NCI-H748 treated with DMSO at 0.1 percent for 48 hours (cell line): ENCODE measurements at places on chromosomes 7 and 10.
A peak's percentile ranks its signal among the peaks of the same experiment; 100 is the strongest.

DNA sequence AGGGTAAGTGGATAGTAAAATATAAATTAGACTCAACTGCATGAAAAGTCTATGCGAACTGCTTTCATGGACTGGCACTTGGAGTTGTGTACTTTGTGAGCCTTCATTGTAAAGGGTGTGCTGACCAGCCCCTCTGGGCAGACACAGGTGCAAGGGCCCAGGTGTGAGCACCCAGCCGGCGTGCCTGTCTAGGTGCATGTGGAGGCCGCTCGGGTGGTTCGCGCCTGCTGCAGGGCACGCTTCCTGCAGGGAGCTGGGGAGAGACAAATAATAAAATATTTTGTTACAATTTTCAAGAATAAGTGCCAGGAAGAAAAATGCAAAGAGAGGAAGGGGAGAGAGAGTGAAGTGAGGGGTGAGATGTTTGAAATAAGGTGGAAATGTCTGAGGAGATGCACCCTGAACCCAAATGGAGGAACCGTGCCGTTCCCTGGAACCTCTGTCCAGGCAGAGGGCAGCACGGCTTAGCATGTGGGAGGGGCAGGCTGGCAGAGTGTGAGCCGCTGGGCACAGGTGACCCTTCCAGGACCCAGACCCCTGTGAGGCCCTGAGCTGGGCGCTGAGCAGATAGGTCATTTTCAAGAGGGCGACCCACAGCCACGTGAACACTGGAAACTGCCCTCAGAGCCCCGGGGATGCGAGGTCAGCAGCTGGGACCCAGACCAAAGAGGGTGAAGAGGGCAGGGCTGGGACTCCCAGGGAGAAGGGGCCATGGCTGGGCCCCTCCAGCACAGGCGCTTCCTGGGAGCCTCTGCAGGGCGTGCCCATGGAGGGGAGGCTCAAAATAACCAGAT is 28.7 kb downstream of the RNF32 start:
- DNase-seq: no peak

DNA sequence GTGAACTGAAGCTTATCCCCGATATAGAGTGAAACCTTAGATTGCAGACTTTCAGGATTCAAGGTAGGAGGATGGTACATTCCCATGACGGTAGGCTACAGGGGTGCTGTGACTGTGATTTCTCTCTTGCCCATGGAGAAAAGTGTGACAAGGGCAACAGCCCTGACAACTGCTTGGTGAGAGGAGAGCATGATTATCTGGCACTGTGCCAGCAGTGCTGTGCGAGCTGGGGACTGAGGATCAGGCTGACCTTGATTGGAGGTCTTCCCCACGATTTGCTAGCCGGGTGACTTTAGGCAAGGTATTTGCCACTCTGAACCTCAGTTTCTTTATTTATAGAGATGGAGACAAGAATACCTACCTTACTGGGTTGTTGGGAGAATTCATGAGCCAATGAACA is 229.5 kb downstream of the PTEN start:
- DNase-seq: no peak

- no peak for DNase-seq
These were observed 76.1 kb upstream of the ZEB1 start for GRCh38 chr10:31242902-31243301.

GRCh38 chr7:122219253-122219865 is 75.3 kb upstream of the AASS start:
- DNase-seq: no peak

DNA sequence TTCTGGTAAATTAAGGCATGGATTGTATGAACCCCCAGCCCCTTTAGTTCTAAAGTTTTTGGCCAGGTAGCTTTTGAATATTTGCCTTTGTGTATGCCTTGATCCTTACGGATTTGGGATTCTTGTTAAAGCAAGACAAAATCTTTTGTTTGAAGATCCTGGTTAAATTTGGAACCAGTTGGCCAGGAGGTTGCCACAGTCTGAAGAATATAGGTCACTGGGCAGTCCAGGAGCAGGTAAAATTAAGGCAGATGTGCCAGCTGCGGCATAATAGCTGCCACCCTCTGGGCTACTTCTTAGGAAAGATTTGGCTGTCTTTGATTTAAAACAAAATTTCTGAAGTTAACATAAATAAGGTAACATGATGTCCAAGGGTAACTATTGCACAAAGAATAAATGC is 192.3 kb downstream of the SUGCT start:
- DNase-seq: no peak

DNA sequence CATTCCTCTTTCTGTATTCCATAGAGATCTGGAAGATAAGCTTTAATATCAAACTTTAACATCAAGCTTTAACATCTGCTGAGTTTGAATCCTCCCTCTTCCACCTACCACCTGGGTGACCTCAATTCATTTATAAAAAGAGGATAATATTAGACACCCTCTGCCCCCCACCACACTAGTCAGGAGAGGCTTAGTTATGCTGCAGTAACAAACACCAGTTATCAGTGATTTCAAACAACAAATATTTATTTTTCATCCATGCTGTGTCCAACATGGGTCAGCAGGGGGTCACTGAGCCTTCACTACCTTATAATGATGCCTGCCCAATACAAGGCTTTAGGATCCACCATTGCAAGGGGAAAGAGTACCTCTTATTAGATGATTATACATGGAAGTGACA is 322.0 kb downstream of the RNLS start:
- DNase-seq: no peak

GRCh38 chr7:34048445-34048844 is 143.1 kb downstream of the BMPER start:
- no peak for DNase-seq

DNA sequence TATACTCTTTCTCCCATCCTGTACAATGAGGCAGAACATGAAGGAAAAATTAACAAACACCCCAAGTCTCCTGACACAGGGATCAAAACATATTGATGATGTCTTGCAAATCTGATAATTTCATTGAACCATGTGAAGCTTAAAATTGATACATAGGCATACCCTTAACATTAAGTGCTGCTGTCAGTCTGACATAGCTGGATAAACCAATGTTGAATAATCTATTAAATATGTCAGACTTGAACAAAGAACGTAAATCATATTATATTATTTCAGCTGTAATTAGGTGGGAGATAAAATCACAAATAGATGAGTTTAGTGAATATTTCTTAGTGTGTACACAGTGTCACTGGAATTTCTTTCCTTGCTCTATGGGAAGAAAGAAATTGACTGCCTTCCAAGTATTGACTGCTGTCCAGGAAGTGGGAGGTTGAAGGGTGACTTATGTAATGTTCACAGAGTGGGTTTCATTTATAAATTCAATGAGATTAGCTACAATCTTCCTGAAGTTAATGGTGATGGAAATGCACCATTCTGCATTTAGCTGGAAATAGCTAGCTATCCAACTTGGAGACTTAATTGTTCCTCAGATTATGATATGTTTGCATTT is 170.8 kb downstream of the AUTS2 start:
- DNase-seq: no peak

- no peak for DNase-seq
These were observed 354.6 kb downstream of the LRRTM3 start for GRCh38 chr10:67280405-67280804.

GRCh38 chr7:66247380-66248078 is 42.4 kb downstream of the TPST1 start:
- no peak for DNase-seq

DNA sequence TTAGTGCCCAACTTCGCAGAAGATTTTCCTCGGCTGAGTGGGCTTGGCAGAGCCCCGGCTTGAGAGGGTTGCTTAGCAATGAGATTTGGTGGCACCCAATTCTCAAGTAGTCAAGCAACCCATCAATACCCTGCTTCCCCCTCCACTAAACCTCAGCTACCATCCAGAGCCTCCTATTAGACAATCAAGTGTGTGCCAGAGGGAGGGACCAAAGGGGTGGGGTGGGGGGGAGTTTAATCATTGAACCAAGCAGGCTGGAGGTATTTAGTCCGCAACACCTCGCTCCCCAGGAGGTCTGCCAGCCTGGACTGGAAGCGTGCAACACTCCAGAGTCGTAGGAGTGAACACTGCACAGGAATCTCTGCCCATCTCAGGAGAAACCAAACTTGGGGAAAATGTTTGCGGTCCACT is at the start of gene HKDC1:
Gene HKDC1 (plus strand): TSS at position 292 of the 411 bp plus-strand sequence. CDS start 104 bp downstream, at position 396.
- no peak for DNase-seq

DNA sequence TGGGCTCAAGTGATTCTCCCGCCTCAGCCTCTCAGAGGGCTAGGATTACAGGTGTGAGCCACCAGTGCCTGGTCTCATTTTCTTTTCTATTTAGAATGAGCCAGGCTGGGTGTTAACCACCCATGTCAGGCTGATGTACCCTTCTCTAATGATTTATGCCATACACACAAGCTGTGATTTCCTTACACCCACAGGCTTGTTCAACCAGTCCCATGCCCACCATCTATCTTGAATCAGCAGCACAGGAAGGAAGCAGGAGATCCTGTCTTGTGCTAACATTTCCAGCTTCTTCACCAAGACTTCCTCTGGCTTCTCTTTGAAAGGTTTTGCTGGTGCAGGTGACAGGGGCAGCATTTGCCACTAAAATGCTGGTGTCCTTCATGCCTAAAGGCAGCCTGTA is 176.4 kb downstream of the GATA3 start:
- no peak for DNase-seq

DNA sequence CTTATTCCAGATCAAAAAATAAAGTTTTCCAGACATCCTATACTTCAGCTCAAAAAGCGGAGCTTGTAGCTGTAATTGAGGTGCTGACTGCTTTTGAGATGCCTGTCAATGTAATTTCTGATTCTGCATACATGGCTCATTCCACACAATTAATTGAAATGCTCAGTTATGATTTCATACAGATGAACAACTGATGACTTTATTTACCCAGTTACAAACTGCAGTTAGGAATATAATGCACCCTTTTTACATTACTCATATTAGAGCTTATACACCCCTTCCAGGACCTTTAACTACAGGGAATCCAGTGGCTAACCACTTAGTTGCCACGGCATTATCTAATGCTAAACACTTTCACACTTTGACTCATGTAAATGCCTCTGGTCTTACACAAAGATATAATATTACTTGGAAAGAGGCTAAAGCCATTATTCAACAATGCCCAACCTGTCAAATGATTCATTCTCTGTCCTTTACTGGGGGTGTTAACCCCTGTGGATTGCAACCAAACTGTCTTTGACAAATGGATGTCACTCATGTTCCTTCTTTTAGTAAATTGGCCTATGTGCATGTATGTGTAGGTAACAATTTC is 147.3 kb downstream of the ZNF33B start:
- no peak for DNase-seq

DNA sequence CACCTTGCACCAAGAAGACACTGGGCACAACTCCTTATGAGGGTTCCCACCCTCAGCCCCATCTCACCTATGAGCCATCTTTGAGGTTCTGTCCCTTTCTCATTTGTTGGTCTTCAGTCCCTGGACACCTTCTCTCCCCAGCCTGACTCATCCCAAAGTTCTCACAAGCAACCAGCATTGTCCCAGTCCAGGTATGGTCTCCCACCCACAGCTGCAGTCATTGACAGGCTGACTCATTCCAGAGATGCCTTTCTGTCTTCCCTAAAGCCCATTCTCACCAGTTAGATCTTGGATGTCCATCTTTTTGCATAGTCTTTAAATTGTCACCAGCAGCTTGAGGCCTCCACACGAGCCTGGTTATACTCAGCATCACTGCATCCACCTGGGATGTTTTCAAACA is 26.7 kb upstream of the BMPR1A start:
- DNase-seq: no peak

DNA sequence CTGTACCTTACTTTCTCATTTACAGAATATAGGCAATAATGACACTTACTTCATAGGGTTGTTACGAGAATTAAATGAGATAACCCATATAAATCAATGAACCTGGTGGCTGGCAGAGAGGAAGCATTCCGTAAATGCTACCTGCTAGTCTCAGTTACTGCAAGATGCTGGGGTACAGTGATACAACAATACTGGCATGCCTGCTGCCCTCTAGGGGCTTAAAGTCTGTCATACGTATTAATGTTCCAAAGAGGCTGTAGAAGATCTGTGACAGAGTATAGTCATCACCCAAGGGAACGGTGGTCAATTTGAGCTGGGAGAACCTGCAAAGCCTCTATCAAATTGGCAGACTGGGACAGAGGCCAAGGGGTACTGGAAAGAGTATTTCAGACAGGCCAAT is 421.5 kb downstream of the GPAM start:
- no peak for DNase-seq

GRCh38 chr10:72449941-72450441 is 95.3 kb upstream of the DNAJB12 start:
- DNase-seq: peak; percentile 10

DNA sequence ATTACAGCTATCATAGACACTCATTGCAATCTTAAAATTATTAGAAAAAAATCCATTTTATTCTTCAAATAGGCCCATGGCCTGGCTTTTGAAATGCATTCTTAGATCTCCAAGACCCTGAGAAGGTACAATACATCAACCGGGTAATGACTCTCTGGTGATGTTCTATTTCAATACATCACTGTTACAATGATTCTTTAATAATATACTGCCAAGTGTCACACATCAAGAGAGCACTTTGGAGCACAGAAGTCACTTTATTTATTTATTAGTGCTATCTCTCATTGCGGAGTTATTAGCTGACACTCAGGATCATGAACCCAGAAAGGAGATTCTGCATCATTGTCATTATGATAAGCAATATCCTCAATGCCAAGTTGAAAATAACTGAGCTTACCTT is 748.5 kb upstream of the MBL2 start:
- DNase-seq: no peak

DNA sequence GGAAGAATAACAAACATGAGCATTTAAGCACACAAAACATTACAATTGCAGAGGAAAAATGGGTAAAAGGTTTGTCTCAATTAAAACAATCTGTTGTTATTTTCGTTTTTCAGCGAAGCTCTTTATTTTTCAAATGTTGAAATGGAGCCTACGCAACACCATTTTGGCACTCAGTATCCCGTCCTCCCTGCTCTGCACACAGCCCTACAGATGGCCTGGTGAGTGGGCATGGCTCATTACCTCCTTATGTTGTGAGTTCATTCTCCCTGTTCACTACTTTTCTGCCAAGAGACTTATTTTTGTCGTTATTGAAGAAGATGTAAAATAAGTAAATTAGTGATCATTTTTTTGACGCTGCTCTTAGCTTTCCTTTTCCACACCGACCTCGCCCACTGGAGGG is 167.8 kb upstream of the CXCL12 start:
- no peak for DNase-seq

- no peak for DNase-seq
These were observed 160.9 kb downstream of the SDK1 start for GRCh38 chr7:3461923-3462322.
